ENCODE measurements at places on chromosomes 11 and 22.

GRCh38 chr22:43616645-43617044 lies 195.5 kb downstream of the EFCAB6 start:
- no peaks in the 10 kb centered on the region for H3K36me3 ChIP-seq
- H3K4me3 ChIP-seq = no peak overlapping the region
- no peaks in the 10 kb centered on the region for H3K27me3 ChIP-seq
- no peak for DNase-seq
- H3K4me1 ChIP-seq = peaks cover 2% of the 10 kb centered on the region

GRCh38 chr11:13923182-13923581 lies 39.3 kb upstream of the SPON1 start:
- DNase-seq = no peak
- no peaks in the 10 kb centered on the region for H3K27me3 ChIP-seq

DNA sequence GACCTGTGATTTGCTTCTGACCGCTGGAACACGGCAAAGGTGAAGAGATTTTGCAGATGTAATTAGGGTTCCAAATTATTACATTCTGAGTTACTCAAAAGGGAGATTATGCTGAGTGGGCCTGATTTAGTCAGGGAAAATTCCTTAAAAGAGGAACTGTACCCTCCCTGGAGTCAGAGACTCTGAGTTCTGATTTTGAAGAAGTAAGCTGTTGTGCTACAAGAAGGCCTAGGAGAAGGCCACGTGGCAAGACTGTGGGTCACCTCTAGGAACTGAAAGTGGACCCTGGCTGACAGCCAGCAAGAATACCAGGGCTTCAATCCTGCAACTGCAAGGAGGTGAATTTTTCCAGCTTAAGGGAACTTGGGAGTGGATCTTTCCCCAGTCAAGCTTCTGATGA lies 45.3 kb downstream of the CHRDL2 start:
- H3K4me1 ChIP-seq = no peaks in the 10 kb centered on the region
- no peak for DNase-seq
- no peak overlapping the region for H3K4me3 ChIP-seq
- no peaks in the 10 kb centered on the region for H3K36me3 ChIP-seq

- H3K27me3 ChIP-seq = no peaks in the 10 kb centered on the region
- no peaks in the 10 kb centered on the region for H3K4me1 ChIP-seq
- H3K4me3 ChIP-seq = no peak overlapping the region
- no peaks in the 10 kb centered on the region for H3K36me3 ChIP-seq
- H3K27ac ChIP-seq = no peak overlapping the region
Observed at GRCh38 chr11:125667151-125667550, 13.5 kb downstream of the ACRV1 start.

DNA sequence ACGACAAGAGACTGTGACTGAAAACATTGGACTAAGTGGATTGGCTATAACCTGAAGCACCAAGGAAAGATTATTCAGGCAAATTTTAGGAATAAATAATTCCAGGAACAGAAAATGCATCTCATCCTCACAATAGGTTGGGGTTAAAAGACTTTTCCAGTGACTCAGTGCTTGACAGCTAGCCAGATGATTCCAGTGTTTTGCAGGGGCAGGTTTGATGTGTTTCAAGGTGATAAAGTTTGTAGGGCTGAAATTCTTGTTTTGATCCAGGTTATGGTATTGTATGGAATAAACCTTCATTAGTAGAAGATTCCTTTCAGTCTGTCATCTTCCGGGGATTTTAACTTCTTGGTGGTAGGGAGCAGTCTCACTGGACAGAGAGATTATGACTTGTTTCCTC lies 2.3 kb downstream of the EXT2 start:
- H3K27ac ChIP-seq = no peak overlapping the region
- H3K27me3 ChIP-seq = no peaks in the 10 kb centered on the region
- H3K36me3 ChIP-seq = no peaks in the 10 kb centered on the region
- no peak overlapping the region for H3K4me3 ChIP-seq

DNA sequence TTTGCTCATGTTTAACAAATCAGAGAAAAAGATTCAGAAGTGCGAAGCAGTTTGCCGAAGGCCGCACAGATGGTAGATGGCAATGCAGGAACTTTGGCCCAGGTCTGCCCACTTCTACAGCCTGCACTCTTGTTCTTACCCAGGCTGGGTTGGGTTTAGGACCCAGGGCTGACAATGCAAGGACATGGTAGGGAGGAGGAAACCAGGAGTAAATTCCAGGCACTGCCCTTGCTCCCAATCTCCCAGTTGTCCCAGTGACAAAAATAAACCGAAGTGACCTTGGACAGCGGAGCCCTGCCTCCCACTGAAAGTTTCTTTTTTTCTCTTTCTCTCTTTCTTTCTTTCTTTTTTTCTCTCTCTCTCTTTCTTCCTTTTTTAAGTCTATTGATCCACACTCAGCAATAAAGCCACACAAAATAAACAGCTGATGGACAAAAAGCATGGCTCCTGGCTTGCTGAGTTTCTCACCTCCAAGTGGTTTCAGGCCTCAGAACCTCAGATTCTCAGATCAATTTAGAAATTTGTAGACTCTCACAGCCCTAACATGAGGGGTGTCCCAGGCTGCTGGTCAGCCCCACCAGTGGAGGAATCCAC lies 33.5 kb upstream of the FCHSD2 start:
- no peaks in the 10 kb centered on the region for H3K27me3 ChIP-seq
- DNase-seq = no peak
- no peaks in the 10 kb centered on the region for H3K36me3 ChIP-seq
- H3K4me1 ChIP-seq = peaks cover 6% of the 10 kb centered on the region

DNA sequence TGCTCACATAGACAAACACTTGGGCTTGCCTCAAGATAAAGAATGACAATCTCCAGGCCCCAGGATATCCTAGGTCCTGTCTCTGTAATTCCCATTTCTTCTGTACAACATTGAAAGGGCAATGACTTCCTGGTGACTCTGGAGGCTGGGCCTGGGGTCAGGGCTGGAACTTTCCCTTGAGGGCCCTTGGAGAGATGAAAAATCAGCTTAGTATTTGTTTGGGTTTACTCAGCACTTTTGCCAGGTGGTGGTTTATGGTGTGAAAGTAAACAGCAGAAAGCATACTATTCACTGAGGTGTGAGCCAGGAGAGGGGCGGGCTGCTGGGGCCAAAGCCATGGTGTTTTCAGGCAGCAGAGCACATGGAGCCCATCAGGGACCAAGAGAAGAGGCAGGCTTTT lies 214.7 kb upstream of the NARS2 start:
- peak overlapping the region; percentile 43 for H3K27ac ChIP-seq
- DNase-seq = no peak
- no peaks in the 10 kb centered on the region for H3K36me3 ChIP-seq
- H3K4me3 ChIP-seq = no peak overlapping the region
- peaks cover 2% of the 10 kb centered on the region for H3K4me1 ChIP-seq

DNA sequence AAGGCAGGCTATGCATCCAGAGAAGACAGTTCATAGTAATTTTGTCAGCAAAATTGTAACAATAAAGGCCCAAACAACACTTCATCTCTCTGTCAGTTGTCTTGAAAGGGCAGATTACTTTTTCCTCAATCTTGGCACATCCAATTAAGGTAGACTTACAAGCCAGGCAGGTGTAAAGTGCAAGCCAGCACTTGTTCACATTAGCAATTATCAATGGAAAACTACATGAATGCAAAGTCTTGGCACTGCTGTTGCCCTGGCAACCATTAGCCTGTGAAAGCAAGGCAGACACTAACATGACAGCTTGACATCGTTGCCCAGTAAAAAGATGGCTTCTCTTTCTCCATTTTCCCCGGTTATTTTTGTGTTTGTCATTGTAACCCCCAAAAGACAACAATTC lies 677.2 kb upstream of the TENM4 start:
- H3K4me3 ChIP-seq = no peak overlapping the region
- H3K27me3 ChIP-seq = no peaks in the 10 kb centered on the region
- DNase-seq = no peak
- H3K36me3 ChIP-seq = no peaks in the 10 kb centered on the region
- H3K4me1 ChIP-seq = peaks cover 9% of the 10 kb centered on the region

DNA sequence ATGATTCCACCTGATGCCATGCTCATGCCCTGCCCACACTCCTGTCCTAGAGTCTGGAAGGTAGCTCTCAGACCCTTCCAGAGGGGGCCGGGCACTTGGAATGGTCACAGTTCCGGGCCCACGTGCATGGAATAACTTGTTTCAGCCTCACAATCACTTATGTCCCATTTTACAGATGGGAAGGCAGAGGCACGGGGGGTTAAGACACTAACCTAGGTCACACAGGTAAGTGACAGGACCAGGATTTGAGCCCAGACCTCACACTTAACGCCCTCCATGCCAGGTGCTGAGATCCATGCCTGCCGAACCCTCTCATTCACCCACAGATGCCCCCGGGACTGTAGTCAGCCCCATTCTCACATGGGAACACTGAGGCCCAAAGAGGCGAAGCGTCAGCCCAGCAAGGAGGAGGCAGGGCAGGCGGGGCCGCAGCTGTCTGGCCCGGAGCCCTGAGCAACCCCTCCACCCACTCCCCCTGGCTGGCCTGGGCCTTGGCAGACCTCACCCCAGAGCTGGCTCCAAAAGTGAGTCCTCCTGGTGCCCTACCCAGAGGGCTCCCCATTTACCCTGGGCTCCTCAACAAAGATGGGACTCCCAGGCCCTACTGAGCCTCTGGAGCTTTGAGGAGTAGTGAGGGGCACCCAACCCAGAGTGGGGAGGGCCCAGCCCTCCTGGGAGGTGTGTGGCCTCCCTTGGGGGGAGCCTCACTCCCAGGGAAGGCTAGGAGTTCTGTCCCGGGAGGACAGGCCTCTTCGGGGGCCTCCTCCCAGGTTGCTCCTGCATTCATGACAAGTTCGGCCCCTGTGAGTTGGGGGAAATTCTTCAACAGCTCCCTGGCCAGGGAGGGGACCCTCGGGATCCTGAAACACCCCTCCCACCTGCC lies 2.4 kb upstream of the ALDH3B1 start:
- H3K27me3 ChIP-seq = no peaks in the 10 kb centered on the region
- H3K36me3 ChIP-seq = no peaks in the 10 kb centered on the region
- H3K27ac ChIP-seq = no peak overlapping the region
- no peak overlapping the region for H3K4me3 ChIP-seq
- DNase-seq = no peak

GRCh38 chr11:106101819-106102218 lies 24.4 kb downstream of the AASDHPPT start:
- H3K4me3 ChIP-seq = no peak overlapping the region
- no peaks in the 10 kb centered on the region for H3K27me3 ChIP-seq
- peaks cover 5% of the 10 kb centered on the region for H3K36me3 ChIP-seq
- no peaks in the 10 kb centered on the region for H3K4me1 ChIP-seq
- DNase-seq = no peak

DNA sequence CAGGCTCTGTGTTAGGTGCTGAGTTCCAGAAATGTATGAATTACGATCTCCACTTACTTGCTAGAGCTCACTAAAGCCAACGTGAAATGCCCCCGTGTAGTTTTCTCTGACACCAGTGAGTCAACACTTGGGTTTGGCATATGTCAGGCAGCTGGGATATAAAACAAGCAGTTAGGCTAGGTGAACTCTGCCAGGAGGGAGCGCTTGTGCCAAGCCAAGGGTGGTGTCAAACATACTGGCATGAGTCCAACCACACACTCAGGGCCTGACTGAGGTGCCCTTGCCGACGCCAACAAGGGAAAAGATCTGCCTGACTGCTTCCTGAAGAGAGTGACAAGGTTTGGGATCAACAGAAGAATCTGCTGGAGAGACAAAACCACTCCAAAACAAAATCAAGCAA lies 167.8 kb upstream of the NARS2 start:
- H3K36me3 ChIP-seq = no peaks in the 10 kb centered on the region
- H3K27ac ChIP-seq = no peak overlapping the region
- H3K4me1 ChIP-seq = no peaks in the 10 kb centered on the region
- no peak for DNase-seq
- H3K27me3 ChIP-seq = no peaks in the 10 kb centered on the region
- no peak overlapping the region for H3K4me3 ChIP-seq

- H3K27ac ChIP-seq = no peak overlapping the region
- no peak for DNase-seq
- no peaks in the 10 kb centered on the region for H3K4me1 ChIP-seq
- H3K27me3 ChIP-seq = no peaks in the 10 kb centered on the region
- no peaks in the 10 kb centered on the region for H3K36me3 ChIP-seq
Observed at GRCh38 chr11:27696115-27696514, 4.1 kb downstream of the BDNF start.

- H3K36me3 ChIP-seq = no peaks in the 10 kb centered on the region
- no peaks in the 10 kb centered on the region for H3K27me3 ChIP-seq
- peaks cover 7% of the 10 kb centered on the region for H3K4me1 ChIP-seq
- peak within 1 kb of the TSS; percentile 8 for H3K27ac ChIP-seq
Observed at GRCh38 chr11:123195188-123196059, at the start of gene CLMP. Gene CLMP, minus strand, starts transcription at chr11:123195248. Its CDS starts 308 bp downstream, at chr11:123194940.

- H3K27me3 ChIP-seq = no peaks in the 10 kb centered on the region
- no peak for DNase-seq
- H3K27ac ChIP-seq = no peak overlapping the region
- no peak overlapping the region for H3K4me3 ChIP-seq
- H3K36me3 ChIP-seq = no peaks in the 10 kb centered on the region
Observed at GRCh38 chr11:121445071-121445768, 6.9 kb upstream of the SORL1 start.

DNA sequence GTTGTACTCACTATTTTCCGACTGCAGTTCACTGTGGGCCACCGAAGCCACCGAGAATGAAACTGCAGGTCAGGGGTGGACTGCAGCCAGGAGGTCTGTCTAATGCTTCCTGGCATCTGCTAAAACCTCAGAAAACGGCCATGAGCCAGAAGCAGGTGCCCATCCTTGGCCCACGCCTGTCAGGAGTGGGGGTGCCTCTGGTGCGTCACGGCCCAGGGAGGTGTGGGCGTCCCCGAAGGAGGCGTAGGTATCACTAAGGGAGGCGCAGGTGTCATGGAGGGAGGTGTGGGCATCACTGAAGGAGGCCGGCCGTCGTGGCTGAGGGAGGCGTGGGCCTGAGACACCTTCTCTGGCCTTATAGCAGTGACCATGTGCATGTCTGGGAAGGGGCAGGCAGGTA lies 456.2 kb downstream of the TBC1D22A start:
- H3K36me3 ChIP-seq = no peaks in the 10 kb centered on the region
- no peak overlapping the region for H3K27ac ChIP-seq
- no peak for DNase-seq
- H3K4me1 ChIP-seq = no peaks in the 10 kb centered on the region
- H3K4me3 ChIP-seq = no peak overlapping the region

GRCh38 chr11:115933564-115933963 lies 429.3 kb upstream of the CADM1 start:
- H3K27ac ChIP-seq = no peak overlapping the region
- DNase-seq = no peak
- no peaks in the 10 kb centered on the region for H3K36me3 ChIP-seq
- no peaks in the 10 kb centered on the region for H3K27me3 ChIP-seq
- H3K4me3 ChIP-seq = no peak overlapping the region

Measured in lung (tissue), 17 donors.